ENCODE measurements at places on chromosomes 3 and 15. TPM values are rescaled to one million over a fixed set of nuclear protein-coding genes. Genes with fewer than 3 reads are reported as not detected.

Gene MESP2
- 0.58 TPM for polyA plus RNA-seq

DNA sequence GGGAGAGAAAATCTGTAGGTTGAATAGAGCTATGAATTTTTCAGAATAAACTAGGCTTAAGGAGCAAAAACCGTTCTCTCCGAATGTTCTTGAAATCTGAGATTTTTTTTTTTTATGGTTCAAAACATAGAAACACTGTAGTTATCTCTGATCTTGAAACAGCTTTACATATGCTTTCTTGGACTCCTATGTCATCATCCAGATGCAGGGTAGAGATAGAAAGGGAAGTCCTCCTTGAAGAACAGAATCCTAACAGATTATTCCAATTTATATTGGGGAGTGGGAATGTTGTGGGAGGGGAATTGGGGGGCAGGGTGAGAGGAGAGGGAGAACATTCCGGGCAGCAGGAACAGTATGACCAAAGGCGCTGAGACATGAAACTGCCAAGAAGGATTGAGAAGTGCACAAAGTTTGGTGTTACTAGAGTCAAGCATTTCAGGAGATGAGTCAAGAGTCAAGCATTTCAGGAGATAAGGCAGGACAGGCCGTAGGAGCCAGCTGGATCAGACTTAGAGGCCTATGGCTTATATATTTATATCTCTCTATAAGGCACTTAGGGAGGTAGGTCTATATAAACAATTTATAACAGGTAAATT, 21.9 kb upstream of the ST3GAL6 start:
- no peak for DNase-seq

Gene ATP10A
- 2.9 TPM for polyA plus RNA-seq

DNA sequence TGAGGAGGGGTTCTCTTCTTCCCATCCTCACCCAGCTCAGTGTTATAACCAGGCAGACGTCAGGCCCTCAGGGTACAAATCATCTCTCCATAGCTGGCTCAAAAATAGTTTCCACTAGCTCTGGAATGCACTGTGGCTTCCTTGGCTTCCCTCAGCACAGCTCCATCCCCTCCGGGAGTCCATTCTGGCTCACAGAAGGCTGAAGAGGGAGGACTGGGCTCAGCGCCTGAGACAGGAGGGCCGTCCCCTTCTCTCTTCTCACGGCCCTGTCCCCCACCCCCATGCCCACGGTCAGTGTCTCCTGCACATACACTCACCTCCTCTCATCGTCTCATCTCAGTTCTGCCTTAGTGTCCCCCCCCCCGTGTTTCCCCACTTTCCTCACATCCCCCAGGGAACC, 50.1 kb downstream of the UMPS start:
- no peak for DNase-seq

- no peak for DNase-seq
Observed at GRCh38 chr3:72977060-72977808, 19.4 kb upstream of the PPP4R2 start.

DNA sequence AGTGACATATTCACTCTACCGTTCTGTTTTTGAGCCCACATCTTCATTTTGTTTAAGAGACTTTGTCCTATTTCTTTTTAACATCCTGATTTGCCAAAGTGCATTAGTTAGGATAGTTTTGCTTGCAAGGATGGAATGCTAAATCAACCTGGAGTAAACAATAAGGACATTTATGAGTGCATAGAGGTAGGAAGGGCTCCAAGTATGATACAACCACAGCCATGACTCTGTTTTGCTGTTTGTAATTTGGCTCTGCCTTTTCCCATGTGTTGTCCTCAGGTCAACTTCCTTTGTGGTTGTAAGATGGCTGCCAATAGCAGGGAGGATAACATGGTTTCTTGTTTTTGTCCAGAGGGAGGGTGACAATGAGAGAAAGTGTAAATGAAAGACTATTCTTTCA, 66.4 kb upstream of the GOLIM4 start:
- DNase-seq = no peak

- DNase-seq = no peak
Observed at GRCh38 chr15:39502082-39502447, 78.8 kb upstream of the THBS1 start.

Gene GOLGA6L9
- polyA plus RNA-seq = 4.6 TPM

DNA sequence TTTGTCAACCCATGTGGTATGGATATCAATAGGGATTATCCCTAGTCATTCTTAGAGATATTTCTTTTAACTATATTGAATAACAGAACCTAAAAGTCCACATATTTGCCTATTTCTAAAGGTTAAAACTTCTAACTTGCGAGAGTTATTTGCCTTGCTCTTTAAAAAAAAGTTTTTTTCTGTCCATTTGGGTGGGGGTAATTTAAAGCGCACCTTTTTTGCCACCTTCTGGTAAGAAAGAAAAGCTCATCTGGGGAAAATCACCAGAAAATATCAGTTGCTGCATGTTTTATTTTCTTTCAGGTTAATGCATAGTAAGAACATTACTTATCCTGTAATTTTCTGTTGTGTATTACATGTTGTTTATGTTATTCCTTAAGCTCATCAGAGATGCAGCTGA, 242.0 kb upstream of the GOLGA6L4 start:
- no peak for DNase-seq

- DNase-seq = no peak
Observed at GRCh38 chr3:82390868-82391267, 629.4 kb upstream of the GBE1 start.

Gene BFSP2
- 0.67 TPM for polyA plus RNA-seq
